Astrocyte of the spinal cord (primary cell): ENCODE measurements at places on chromosomes 7 and 10.

DNA sequence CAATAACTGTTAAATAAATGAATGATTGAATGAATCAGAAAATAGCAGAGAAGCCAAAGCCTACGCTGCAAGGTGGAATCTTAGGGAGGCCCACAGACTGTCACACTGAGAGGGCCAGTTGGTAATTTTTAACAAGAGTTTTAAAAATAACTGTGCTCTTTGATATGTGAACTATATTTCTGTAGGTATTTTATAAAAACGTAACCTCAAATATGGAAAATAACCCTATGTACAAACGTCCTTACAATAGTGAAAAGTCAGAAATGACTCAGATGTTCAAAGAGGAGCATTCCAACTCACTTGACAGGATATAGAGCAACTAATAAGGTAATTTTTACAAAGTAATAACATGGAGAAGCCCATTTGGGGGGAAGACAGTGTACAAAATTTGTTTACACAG, 18.9 kb upstream of the TMEM273 start:
- DNase-seq, result no peak

DNA sequence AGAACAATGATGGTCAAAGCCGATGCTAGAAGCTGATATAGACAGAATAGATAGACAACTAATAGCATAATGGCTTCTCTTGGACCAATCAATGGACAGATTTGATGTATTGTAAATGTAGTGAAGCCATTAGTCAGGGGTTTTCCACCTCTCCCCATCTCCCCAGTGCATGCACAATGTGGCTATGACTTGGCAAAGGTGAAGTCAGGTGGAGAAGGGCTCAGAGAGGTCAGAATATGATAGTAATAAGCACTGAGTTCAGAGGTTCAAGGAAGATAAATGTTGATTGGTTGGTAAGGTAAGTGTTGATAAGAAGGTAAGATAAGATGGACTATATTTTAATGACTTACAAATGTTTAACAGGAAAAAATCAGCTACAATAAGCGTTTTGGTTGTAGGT, 28.5 kb downstream of the BLNK start:
- no peak for DNase-seq

GRCh38 chr7:151608031-151608551, 88.4 kb upstream of the RHEB start:
- DNase-seq, result no peak

DNA sequence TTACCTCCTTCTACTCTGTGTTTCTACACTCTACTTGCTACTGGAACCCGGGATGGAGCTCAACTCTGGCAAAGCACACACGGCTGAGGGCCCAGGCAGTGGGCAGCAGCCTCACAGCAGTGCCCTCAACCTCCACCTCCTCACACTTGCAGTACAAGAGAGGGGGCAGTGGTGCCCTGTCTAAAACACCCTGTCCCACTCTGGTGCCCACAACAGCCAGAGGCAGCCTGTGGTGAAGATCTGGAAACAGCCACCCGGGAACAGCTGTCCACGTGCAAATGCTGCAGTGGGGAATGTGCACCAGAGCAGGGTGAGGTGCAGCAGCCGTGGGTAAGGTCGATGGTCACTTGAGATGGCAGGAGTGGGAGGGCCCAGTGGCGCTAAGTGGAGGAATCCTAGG, 13.7 kb downstream of the MAT1A start:
- DNase-seq, result no peak

GRCh38 chr10:130010653-130011052, 46.6 kb upstream of the EBF3 start:
- DNase-seq, result no peak

- DNase-seq, result no peak
These were observed 303.7 kb downstream of the BMPER start for GRCh38 chr7:34208878-34209621.

DNA sequence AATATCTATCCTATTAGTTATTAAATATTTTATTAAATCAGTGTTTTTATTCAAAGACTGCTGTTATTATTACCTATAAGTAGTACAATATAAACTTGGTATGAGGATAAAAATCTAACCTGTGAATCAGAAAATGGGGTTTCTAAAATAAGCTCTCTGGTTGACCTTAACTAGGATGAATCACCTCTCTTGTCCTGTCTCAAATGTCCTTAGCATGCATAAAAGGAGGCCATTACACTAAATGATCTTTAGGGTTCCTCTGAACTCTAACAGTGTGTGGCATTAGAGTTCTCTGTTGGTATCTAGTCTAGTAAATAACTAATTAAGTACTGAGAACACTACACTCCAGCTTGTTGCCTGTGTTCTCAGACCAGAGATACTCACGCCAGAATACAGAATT, 143.1 kb upstream of the LRRTM3 start:
- DNase-seq, result peak; percentile 23

DNA sequence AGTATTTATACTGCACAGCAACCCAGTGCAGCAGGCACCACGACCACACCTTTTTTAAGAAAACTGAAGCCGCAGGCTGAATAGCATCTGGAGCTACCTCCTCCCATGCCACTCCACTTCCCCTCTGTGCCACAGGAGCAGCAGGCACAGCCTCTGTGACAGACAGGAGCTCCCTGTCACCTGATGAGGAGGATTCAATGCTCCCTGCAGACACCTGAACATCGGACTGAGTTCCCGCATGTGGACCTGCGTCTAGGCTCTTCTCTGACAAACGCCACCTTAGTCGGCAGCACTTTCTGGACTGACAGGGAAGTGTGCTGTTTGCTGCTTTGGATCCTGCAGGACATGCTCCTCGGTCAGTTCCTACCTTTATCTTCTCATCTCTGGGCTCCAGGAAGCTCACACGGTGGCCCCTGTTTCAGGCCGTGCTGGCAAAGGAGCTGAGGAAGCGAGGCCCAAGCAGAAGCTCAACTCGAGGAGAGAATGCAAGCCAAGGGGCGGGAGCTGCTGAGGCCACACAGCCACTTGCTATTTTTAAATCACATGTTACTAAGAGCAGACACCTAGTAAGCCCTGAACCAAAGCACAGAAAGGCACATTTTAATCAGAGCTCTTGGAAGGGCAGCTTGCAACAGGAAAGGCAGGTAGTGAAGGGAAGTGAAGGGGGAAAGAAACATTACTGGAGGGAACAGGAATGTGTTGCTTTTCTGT, 56.6 kb downstream of the VOPP1 start:
- DNase-seq, result no peak

- DNase-seq, result no peak
These were observed 247.0 kb downstream of the SLC25A13 start for GRCh38 chr7:96074871-96075270.

DNA sequence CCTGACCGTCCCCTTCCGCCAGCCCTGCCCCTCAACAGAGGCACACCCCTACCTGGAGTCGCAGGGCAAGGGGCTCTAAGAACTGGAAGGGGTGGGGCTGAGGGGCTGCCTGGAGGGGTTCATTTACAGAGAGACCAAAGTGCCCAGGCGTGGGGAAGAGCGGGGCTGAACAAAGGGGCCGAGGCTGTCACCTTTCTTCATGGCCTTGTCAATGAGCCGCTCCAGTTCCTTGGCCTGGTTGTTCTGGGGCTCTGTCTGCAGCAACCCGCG, 2.3 kb upstream of the CLDN15 start:
- no peak for DNase-seq

DNA sequence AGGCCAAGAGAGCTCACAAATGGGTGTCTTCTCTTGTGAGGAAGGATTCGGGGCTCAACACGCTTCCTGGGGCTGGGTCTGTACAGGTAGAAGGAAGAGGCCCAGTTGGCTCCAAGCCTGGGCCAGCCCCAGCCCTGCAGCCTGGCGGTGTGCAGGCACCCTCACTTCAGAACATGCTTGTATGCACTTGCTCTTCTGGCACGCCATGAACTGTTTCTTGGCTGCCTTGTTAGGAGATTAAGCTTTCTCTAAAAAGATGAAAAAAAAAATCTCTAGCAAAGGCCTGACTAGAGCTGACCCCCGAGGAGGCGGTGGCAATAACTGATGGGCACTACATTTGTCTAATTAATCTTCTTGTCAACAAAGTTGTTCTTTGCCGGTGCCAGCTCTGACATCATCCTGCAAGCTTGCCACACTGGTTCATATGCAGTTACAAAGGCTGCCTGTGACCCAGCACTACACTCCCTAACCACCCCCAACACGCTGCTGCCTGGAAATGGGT, 94.7 kb downstream of the WDR11 start:
- DNase-seq, result no peak

GRCh38 chr7:108057951-108058481, 55.1 kb upstream of the LAMB1 start:
- DNase-seq, result no peak

DNA sequence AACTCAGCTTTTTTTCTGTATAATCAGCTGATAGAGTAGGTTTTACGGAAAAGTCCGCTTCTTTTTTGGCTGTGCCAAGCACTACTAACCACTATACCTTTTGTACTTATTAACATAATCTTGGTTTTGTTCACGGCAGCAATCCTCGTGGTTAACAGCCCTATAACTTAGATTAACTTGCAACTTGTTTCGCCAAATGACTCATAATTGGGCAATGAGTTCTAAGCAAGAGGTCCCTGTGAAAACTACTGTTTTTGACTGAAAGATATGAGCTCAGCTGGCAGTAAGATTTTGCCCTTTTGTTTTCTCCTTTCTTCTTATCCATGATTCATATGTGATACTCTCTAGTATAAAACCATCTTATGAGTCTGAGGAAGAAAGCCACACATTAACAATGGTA, 345.0 kb upstream of the PCDH15 start:
- peak; percentile 64 for DNase-seq

DNA sequence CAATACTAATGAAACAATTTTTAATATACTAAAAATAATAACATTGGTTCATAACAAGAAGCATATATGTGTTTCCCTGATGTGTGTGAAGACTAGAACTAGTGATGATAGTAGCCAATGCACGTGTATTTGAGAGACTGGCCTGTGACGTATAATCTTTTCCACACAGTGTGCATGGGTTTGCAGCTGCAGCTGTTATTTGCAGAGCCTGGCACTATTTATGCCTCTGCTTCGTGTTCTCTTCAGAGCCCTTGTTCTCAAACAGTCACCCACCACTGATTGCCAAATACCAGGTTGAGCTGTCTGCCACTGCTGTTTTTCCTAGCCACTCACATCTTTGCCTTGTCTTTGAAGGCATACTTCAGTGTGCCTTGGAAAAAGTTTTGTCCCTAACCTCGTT, 531.7 kb downstream of the ETV1 start:
- DNase-seq, result no peak

GRCh38 chr7:131692131-131692960, 135.9 kb upstream of the PODXL start:
- peak; percentile 25 for DNase-seq

GRCh38 chr10:54125098-54125747, 675.8 kb downstream of the PCDH15 start:
- DNase-seq, result no peak

- DNase-seq, result no peak
These were observed 73.6 kb upstream of the DNAJB6 start for GRCh38 chr7:157263156-157263555.

GRCh38 chr7:139361523-139361922, 1.8 kb downstream of the LUC7L2 start:
- DNase-seq, result no peak

DNA sequence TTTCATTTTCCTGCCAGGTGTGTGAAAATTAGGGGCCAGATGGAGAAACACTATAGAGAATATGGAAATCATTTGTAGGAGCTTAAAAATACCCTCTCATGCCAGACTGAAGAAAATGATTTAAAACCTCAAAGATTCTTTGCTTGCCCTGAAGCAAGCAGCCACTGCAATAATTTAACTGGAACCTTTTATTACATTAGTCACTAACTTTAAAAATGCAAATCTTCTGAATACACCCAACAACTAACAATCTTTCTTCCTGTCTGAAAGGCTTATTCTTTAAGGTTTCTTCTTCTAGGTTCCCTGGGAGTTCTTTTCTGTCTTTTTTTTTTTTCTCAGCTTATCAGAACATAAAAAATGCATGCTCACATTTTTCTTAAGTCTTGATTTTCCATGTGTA, 238.5 kb upstream of the KMT2E start:
- DNase-seq, result no peak

- no peak for DNase-seq
These were observed 465.9 kb downstream of the GATA3 start for GRCh38 chr10:8520382-8520781.

GRCh38 chr7:14045651-14046050, 56.2 kb upstream of the ETV1 start:
- no peak for DNase-seq

GRCh38 chr7:714251-714671, 12.2 kb upstream of the DNAAF5 start:
- DNase-seq, result no peak

DNA sequence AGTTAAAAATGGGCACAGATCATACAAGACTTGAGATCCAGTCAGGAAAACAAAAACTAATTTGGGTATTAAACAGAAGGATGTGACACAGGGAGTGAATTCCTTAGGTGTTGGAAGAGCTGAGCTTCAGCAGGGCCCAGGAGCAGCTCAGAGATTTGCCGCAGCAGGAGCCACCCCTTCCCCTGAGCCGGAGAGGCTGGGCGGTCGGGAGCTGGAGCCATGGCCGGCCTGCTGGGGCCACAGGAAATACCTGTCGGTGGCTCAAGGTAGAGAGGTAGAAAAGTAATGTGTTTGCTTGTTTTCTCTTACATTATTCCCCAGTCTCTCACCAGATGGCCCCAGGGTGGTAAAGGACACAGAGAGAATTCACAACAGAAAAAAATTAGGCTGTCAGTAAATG, 52.2 kb downstream of the DYNC2I1 start:
- DNase-seq, result no peak

DNA sequence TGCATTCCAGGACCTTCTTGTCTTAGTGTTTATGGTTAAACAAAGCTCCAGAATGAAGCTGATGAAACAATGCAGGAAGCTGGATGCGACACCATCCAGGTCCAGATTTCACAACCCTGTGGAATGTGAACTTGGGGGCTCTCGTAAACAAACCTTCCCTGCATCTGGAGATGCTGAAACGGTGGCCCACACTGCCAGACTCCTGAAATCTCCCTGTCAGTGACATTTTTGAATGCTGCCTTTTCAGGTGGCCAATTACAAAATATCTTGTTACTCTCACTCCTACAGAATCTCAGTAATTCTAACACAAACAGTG, 18.8 kb downstream of the VIPR2 start:
- DNase-seq, result no peak

DNA sequence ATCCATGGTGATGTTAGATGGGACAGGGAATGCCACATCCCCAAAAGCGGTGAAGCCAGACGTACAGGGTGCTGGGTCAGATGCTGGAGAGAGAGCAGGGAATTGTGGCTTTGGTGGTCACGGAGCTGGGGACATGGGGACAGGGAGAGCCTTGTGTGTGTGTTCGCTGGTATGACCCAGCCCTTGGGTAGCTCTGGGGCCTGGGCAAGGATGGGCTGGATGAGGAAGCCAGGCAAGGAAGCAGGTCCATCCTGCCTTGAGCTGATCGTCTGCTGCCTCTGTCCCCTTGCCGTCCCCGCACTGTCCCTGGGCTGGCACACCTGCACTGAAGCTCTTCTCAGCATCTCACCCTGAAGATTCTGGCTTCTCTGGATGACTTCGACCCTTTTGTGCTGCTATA, 15.4 kb upstream of the CLDN4 start:
- no peak for DNase-seq
